ENCODE measurements at places on chromosomes 4 and X. TPM values are rescaled to one million over a fixed set of nuclear protein-coding genes. Genes with fewer than 3 reads are reported as not detected.

DCLK2 gene
- 49.5 TPM for total RNA-seq

PAGE5 gene
- total RNA-seq = not detected

N4BP2 gene
- 38.9 TPM for total RNA-seq

ARSD gene
- total RNA-seq = 54.5 TPM

NSG1 gene
- 45.8 TPM for total RNA-seq

VSIG4 gene
- total RNA-seq = not detected

SOWAHB gene
- total RNA-seq = 1.2 TPM

CCDC149 gene
- 15.3 TPM for total RNA-seq

MAGT1 gene
- total RNA-seq = 47.3 TPM

PDZD4 gene
- 8.8 TPM for total RNA-seq

TEX13D gene
- total RNA-seq = not detected

TLR8 gene
- total RNA-seq = not detected

DNA sequence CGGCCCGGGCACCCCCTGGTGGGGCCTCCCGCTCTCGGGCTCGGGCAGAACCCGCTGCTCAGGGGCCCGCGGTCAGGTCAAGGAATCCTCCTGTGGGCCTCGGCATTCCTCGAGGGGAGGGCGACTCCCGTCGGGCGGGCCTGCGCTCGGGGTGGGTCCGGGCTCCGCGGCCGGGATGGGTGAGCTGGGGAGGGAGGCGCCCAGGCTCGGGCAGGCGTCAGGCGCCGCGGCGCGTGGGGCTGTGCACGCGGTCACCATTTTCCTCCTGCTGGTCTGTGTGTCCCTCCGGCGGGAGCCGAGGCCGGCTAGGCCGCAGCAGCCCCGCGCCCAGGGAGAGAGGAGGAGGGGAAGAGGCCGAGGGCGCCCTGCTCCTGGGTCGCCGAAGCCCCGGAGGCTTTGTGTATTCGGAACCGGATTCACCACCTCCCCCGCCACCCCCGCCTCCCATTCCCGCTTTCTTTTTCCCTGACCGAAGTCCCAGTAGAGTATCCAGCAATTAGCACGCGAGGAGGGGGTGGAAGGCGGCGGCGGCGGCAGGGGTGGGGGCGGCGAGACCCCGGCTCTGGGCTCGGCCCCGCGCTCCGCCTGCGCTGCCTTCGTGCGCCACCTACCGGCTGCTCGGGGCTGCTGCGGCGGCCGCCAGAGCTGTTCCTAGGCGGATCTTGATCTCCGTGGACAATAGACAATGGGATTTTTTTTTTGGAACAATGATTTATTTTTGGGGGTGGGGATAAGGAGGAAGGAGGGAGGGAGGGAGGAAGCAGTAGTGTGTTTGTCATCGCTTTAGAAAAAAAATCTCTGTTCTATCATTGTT lies 99.0 kb upstream of the MAML3 start:
- peak; percentile 91 for DNase-seq

- DNase-seq = no peak
Observed at GRCh38 chr4:182593402-182593801, 323.8 kb downstream of the DCTD start.

GRCh38 chrX:13256603-13257002 lies 63.2 kb downstream of the ATXN3L start:
- no peak for DNase-seq

DNA sequence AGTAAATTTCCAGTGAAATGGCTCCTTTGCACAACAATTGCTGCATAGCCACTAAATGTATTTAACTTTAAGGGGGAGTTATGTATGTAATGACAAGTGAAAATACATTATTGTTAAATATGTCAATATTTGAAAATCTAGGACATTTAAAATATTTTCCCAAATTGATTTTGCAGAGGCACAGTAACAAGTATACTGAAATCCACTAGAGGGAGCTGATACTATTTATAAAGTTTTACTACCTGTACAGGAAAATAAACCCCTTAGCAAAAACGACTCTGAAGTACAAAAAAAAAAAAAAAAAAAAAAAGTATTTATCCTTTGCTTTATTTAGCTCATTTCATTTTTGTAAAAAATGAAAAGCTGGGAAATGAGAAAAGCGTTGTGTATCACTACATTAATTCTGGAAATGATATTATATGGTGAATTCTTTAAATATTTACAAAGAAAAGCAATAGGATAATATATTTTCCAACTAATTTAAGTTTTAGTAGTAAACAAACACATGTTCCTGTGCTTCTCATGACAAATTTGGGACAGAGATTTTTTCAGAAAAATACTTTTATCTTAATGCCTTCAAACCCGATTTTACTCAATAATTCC lies 727.7 kb downstream of the DMD start:
- DNase-seq = no peak

GRCh38 chrX:36575670-36576069 lies 432.5 kb upstream of the FAM47C start:
- DNase-seq = no peak

GRCh38 chr4:18262832-18263231 lies 241.3 kb upstream of the LCORL start:
- DNase-seq = no peak

- DNase-seq = no peak
Observed at GRCh38 chr4:30835044-30835443, 114.9 kb downstream of the PCDH7 start.

DNA sequence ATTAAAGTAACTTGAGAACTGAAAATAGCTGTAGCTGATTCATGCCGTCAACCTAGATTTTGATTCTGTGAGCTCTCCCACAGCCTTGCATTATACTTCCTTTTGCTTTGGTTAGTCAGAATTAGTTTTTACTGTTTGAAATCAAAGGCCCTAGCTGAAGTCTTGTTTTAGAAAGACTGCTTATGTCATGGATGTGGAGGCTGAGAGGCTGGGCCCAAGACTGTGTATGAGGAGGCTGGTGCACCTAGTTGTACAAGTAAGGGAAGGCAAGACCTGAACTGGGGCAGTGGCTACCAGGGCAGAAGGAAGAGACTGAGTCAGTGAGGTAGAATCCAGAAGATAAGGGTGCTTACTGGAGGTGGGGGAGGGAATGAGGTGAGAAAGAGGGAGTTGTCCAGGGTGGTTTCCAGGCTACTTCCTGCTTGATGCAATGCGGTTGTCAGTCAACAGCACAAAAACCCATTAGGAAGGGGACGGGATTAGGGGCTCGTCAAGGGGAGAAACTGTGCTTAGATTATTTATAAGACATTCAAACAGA lies 76.2 kb upstream of the PAGE3 start:
- DNase-seq = no peak

GRCh38 chr4:69154021-69154420 lies 57.7 kb downstream of the UGT2B7 start:
- no peak for DNase-seq

GRCh38 chr4:666822-667544 lies 7.1 kb downstream of the ATP5ME start:
- DNase-seq = no peak

DNA sequence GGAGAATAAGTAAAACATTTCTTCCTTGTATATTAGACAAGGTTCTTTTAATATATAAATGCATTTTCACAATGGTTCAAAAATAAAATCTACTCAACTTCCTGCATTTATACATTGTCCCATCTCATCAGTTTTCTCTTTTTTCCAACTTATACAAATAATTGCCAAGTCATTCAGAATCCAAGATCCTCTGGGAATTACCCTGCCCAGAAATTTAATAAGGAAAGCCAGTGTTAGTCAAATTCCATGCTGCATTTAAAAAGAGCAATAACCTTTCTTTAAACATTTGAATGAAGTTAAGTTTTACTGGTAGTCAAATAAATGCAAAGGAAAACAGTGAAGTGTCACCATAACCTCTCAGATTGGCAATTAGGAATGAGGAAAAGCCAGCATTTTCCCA lies 357.9 kb downstream of the PPP3CA start:
- no peak for DNase-seq

DNA sequence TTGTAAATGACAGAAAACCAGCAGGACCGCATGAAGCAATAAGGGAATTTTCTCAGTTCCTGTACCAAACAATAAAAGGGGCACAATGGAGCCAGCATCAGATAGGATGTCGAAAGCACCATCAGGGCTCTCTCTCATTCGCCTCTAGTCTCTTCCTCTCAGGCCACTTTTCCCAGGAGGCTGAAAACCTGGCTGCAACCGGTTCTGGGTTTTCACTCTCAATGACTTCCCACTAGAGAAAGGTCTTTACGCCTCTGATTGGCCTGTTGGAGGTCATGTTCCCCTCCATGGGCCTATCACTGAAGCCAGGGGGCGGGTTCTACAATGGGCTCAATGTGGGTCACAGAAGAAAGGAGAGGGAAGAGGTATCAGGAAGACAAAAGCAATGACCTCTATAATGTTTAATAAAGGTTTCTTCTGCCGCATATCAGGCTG lies 29.3 kb downstream of the ZNF827 start:
- no peak for DNase-seq

DNA sequence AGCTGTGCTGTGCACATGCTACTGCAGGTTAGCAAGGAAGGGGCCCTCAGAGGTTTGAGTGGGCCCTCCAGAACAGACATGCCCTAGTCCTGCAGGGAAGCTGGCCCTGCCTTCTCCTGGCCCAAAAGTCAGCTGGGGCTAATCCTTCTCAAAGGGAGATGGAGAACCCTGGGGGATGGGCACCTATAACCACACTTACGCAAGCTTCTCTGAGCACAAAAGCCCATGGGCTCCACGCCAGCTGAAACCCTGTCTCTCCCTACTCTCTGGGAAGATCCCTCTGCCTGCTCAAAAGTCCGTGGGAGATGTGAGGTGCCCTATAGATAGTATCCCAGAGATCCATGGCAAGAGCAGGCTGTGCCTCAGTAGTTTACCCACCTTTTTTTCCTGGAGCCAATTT lies 58.9 kb upstream of the DKK2 start:
- no peak for DNase-seq

GRCh38 chr4:152996672-152997071 lies 60.5 kb downstream of the FHDC1 start:
- DNase-seq = no peak

GRCh38 chrX:21384178-21384577 lies 10.0 kb downstream of the CNKSR2 start:
- no peak for DNase-seq

GRCh38 chrX:135596495-135596894 lies 76.0 kb downstream of the INTS6L start:
- DNase-seq = no peak

GRCh38 chr4:143406523-143406922 lies 69.8 kb downstream of the GAB1 start:
- no peak for DNase-seq

- no peak for DNase-seq
Observed at GRCh38 chrX:39609941-39610340, 487.8 kb downstream of the BCOR start.

- no peak for DNase-seq
Observed at GRCh38 chrX:41449131-41449530, 2.0 kb downstream of the NYX start.
